DMS 273 treated with DMSO at 0.1 percent for 48 hours (cell line): ENCODE measurements at places on chromosomes 12 and 14.

DNA sequence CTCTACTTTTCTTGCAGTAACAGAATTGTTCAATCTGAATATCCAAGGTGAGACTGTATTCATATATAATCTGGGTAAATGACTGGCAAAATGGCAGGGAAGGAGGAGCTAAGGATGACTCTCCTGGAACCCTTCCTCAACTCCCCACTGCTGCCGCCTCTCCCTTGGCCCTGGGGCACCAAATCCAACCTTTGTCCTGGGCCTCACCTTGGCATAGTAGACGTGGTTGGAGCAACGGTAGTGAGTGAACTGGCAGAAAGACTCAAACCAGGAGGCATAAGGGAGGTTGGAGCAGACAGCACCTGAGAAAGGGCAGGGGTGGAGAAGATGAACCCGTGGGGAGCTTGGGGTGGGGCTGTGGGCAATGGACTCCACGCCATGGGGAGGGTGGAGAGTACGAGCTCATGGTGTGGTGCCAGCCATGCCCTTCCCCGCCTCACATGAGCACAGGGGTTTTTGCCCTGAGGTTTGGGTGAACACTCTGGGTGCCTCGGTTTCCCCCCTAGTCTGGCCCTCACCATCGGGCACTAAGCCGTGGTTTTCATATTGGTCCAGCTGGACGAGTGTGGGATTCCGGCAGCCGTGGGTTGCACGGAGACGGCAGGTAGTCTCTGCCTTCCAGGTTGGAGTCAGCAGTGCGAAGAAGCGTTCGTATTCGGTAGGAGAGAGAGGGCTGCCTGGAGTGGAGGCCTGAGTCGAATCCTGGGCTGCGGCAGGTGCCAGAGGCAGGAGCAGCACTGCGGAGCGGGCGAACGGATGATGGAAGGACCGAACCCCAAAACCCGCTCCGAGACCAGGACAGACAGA is 753 bp downstream of the ACRBP start:
- no peak for DNase-seq

DNA sequence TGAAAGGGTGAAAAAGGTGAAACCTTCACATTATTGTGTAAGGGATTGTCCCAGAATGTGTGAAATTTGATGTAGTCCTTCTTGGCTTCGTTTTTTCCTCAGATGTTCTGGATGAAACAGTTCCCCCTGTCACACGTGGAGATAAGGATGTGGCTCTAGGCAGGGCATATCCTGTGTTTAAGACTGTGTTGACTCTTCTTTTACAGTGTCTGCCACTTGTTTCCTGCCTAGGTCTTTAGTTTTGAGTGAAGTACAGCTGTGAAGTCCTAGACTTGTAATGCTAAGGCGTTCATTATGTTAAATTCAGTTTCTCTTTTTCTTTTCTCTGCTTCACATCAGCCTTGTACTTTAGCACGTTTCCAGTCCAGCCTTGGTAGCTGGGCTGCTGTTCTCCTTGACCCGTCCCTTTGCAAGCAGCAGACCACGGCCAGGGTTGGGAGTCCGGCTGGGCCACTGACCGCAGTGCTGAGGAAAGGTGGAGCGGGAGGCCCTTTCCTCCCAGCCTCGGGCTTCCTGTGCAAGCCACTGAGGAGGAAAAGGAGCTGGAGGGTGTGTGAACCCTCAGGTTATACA is 59.1 kb downstream of the RASSF3 start:
- no peak for DNase-seq

GRCh38 chr12:39239490-39240486 is 203.1 kb downstream of the KIF21A start:
- no peak for DNase-seq

DNA sequence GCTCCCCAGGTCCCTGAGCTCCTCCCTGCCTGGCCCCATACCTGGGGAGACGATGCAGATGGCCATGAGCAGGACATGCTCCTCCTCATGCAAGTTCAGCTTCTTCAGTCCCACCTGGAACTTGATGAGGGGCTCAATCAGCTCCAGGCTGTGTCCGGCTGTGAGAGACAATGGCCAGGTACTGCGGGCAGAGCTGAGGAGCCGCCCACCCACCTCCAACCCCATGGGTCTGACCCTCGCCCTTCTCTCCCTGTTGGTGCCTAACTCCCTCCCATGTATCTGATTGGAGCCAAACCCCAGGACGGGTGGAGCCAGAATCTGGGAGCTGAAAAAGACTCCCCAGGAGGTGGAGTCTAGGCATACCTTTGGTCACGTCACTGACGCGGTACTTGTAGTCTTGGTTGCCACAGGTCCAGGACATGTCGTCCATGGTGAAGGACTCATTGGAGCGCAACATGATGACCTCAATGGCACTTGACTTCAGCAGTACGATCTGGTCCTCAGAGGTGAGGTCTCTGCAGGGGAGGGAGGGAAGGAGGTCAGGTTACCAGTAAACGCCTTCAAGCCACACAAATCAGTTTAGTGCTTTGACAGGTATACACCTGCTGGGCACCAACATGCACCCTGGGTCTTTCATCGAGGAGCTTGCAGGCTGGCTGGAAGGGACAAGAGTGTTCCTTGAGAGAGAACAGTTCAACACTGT is 26.7 kb upstream of the HDAC7 start:
- no peak for DNase-seq

- no peak for DNase-seq
Observed at GRCh38 chr14:97977651-97978261, 1180.6 kb downstream of the VRK1 start.

- no peak for DNase-seq
Observed at GRCh38 chr12:41564816-41565215, 376.7 kb downstream of the PDZRN4 start.

GRCh38 chr12:101597164-101597563 is 2.4 kb downstream of the MYBPC1 start:
- no peak for DNase-seq

GRCh38 chr12:67318786-67319185 is 49.6 kb downstream of the CAND1 start:
- no peak for DNase-seq

DNA sequence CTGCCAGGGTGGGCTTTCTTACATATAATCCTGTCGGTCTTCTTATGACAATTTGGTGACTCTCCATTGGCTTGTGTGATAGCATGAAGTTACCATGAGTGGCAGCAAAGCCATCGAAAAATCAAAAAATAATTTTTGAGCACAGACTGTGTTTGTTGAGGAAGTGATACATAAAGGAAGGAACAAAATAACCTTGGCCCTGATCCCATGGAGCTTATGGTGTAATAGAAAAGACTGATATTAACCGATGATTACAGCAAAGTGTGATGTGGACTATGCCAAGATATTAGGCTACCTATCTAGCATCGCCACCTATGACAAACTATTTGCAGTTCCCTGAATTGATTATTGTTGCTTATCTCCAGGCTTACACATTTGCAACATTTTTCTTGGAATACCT is 383.2 kb downstream of the AEBP2 start:
- no peak for DNase-seq

DNA sequence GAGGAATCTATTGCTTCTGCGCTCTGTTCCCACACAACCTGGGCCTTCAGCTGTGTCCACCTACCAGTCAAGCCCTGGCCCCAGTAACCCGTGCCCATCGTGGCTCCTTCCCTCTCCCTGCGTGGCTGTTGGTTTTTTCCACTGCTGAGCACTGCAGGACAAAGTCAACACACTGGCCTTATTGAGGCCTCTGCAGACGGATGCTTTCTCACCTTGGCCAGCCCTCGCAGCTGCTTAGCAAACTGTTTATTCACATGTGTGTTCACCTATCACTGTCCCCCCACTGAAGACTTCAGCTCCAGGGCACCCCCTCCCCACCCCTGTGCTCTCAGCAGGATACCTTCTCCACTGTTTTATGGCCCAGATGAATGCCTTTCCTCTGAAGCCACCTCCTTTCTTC is 12.8 kb upstream of the GPX2 start:
- no peak for DNase-seq

DNA sequence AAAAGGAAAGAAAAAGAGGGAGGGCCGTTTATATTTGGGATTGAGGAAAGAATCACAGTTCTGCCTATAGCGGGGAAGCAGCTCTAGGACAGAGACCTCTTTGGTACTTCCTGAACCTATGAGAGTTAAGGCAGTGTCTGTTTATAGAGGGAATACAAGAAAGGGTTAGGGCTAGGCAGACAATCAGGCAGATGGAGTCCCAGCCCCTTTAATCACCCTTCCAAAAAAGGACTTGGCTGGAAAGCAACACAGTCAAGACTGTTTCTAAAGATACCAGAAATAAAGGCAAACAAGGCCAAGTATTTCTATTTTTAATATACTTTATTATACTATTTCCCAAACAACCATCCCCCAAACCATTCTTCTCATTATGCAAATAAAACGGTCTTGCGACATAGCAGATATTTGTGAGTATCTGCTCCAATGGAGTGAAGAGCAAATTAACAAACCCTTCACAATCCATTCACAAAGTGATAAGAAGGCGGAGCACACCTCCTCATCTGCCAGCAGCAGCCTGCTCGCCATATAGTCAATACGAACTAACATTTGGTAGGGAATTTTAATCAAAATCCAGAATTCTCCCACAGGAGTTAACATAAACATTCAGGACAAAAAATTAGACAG is 697 bp upstream of the GRIP1 start:
- no peak for DNase-seq

DNA sequence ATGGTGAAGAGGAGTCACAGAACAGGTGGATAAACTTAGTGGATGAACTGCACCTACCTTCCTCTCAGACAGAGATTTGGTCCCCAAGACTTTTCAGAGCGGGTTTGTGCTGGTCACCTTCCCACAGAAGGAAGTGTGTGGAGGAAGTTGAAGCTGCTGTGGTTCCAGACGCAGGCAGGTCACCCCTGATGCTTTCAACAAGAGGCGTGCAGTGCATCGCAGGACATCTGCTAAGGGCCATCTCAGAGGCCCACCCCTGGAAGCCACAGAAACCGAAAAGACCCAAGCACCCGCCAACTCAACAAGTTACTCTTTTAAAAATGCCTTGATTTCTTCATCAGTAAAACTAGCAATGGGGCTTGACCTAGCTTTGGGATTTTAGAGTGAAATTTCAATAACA is 1.0 kb upstream of the GPX2 start:
- no peak for DNase-seq

DNA sequence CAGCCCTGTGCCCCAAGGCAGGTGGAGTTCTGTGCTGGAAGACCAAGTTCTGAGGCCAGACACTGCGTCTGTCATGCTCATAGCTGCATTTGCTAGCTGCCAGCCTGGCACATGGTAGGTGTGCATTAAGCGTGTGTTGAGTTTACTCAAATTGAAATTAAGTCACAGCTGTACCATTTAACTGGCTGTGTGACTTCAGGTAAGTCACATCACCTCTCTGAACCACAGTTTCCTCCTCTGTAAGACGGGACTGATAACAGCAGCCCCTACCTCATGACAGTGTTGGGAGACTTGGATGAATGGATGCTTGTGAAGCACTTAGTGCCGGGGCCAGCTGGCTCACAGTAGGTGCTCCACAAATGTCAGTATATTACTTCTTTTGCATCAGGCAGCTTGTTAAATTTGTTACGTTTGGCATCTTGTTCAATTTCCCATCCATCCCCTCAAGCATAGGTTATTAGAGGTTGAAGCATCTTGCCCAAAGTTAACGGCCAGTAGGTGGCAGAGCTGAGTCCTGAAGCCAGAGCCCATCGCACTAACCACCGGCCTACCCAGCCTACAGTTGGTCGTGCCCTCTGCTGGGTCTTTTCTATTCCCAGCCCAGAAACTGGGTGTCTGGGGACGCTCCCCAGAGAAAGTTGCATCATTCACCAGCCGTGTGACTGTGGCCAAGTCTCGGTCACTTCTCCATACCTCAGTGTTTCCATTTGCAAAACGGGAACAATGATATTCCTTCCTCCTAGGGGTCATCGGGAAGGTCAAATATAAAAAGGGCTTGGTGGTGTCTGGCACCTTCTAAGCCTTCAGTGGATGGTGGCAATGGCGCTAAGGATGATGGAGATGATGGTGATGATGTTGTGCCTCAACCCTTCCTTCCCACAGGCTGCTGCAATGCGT is 4.5 kb downstream of the DAO start:
- DNase-seq: no peak

DNA sequence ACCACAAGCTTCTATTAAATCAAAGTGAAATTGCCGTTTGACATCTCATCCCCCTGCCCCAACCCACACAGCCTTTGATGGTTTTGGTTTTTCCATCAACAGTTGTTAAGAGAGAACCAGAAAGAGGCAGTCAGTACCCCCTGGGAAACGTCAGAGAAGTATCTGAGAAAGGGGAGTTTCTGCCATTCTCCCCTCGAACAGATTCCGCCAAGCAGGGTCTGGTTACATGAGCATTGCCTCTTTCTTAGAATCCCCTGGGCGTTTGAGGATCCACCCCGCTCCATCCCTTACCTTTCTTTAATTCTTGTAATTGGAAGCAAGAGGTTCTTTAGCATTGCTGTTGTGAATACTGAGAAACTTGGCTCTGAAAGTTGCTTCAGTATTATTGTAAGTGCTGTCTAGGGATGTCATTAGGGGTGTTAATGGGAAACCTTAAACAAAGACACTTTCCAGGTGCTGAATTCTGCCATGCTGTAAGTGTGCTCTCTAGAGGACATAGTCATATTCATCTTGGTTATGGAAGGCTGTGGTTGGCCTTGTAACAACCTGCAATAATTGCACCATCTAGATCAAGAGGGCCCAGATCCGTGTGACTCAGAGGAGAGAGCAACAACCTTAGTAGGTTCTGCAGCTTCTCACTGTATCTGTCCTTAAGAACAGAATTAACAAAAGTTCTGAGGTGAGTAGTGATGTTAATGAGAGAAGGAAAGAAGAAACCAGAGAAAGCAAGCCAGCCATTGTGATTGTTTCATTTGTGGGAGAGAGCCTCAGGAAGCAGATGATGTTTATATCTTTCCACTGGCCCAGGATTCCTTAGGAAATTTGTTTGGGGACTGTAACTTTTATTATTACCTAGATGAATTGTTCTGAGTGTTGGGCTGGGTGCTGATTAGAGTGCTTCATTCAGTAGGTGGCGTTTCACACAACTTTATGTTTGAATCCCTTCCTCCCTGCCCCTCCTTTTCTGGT is 9.0 kb downstream of the TMBIM6 start:
- no peak for DNase-seq

DNA sequence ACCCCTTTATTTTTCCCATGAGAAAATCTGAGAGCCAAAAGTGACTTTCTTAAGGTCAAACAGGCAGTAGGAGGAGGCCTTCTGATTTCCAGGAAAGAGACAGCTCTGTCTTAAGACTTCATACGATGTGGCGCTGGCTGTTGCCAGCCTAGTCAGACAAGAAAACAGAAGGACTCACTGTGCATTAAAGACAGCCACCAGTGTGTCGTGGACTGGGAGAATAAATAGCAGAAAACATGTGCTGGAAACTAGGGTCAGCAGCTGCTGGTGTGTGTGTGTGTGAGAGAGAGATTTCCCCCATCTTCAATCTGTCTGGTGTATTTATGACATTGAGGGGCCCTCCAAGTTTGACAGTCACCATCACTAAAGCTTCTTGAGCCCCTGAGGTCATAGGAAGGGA is 708.6 kb upstream of the TMEM132C start:
- DNase-seq: no peak
